ENCODE measurements at places on chromosomes 13 and 19. TPM values are rescaled to one million over a fixed set of nuclear protein-coding genes. Genes with fewer than 3 reads are reported as not detected.

DNA sequence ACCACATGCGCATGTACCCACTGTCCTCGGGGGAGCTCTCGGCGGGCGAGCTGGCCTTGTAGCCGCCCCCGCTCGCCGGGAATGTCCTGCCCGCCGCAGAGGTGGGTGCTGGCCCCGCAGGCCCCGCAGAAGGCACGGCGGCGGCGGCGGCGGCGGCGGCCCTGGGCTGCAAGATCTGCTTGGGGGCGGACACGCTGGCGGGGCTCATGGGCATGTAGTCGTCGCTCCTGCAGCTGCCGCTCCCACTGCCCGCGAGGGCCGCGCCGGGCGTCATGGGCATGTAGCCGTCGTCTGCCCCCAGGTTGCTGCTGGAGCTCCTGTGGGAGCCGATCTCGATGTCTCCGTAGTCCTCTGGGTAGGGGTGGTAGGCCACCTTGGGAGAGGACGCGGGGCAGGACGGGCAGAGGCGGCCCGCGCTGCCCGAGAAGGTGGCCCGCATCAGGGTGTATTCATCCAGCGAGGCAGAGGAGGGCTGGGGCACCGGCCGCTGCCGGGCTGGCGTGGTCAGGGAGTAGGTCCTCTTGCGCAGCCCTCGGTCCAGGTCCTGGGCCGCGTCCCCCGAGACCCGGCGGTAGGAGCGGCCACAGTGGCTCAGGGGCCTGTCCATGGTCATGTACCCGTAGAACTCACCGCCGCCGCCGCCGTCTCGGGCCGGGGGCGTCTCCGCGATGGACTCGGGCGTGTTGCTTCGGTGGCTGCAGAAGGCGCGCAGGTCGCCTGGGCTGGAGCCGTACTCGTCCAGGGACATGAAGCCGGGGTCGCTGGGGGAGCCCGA is 2.4 kb downstream of the IRS2 start:
- no peak for DNase-seq
- H3K36me3 ChIP-seq, result peaks cover 28% of the 10 kb centered on the region
- no peak overlapping the region for H3K27ac ChIP-seq
- peak overlapping the region; percentile 34 for H3K4me3 ChIP-seq
- H3K27me3 ChIP-seq, result peaks cover 2% of the 10 kb centered on the region

GRCh38 chr19:35306473-35307246 is 14.7 kb downstream of the MAG start:
- peaks cover 4% of the 10 kb centered on the region for H3K27me3 ChIP-seq
- no peak overlapping the region for H3K4me3 ChIP-seq
- no peak overlapping the region for H3K27ac ChIP-seq

DNA sequence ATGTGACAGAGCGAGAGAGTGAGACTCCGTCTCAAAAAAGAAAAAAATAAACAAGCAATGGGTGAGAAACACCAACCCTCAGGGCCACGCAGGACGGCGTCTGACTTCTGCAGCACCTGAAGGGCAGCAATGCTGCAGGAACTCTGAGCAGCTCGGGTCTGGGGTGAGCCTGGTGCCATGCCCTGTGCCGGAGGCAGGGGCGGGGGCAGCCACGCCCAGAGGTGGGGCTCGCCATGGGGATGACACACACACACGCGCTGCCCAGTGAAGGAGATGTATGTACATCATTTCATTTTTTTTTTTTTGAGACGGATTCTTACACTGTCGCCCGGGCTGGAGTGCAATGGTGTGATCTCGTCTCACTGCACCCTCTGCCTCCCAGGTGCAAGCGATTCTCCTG is 24.3 kb downstream of the GPX4 start:
- H3K27ac ChIP-seq, result no peak overlapping the region
- no peak for DNase-seq

GRCh38 chr19:41225238-41226052 is 6.4 kb downstream of the AXL start:
- peaks cover 43% of the 10 kb centered on the region for H3K4me1 ChIP-seq
- DNase-seq, result peak; percentile 100
- H3K27me3 ChIP-seq, result no peaks in the 10 kb centered on the region
- H3K36me3 ChIP-seq, result peaks cover 58% of the 10 kb centered on the region
- H3K27ac ChIP-seq, result peak overlapping the region; percentile 96

GRCh38 chr19:44722131-44723121 is 23.5 kb downstream of the CEACAM16 start:
- no peaks in the 10 kb centered on the region for H3K36me3 ChIP-seq
- H3K27me3 ChIP-seq, result no peaks in the 10 kb centered on the region
- no peak overlapping the region for H3K4me3 ChIP-seq
- no peak overlapping the region for H3K27ac ChIP-seq
- peaks cover 19% of the 10 kb centered on the region for H3K4me1 ChIP-seq

Gene NXNL1
- not detected for total RNA-seq

DNA sequence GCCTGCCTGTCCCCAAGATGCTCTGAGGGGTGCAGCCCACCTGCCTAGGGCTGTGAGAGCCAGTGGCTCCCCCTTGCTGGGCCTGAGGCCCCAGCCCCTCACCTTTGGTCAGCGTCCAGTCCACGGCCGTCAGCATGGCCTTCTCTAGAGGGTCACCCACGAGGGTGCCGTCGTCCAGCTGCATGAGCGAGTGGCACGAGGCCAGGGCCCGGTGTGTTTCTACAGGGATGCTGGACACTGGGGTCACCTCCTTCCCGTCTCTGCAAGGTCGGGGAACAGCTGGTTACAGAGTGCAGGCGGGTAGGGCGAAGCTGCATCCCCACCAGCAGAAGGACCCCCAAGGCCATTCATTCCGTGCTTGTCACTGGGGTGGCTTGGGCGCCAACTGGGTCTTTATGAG is 9.0 kb downstream of the ATP13A1 start:
- no peak overlapping the region for H3K27ac ChIP-seq
- H3K36me3 ChIP-seq, result peaks cover 85% of the 10 kb centered on the region
- no peaks in the 10 kb centered on the region for H3K4me1 ChIP-seq
- DNase-seq, result no peak
- no peaks in the 10 kb centered on the region for H3K27me3 ChIP-seq

GRCh38 chr13:24272452-24273161 is 36.8 kb upstream of the C1QTNF9 start:
- H3K27ac ChIP-seq, result peak overlapping the region; percentile 48
- no peaks in the 10 kb centered on the region for H3K27me3 ChIP-seq
- H3K4me3 ChIP-seq, result no peak overlapping the region
- H3K4me1 ChIP-seq, result peaks cover 18% of the 10 kb centered on the region

DNA sequence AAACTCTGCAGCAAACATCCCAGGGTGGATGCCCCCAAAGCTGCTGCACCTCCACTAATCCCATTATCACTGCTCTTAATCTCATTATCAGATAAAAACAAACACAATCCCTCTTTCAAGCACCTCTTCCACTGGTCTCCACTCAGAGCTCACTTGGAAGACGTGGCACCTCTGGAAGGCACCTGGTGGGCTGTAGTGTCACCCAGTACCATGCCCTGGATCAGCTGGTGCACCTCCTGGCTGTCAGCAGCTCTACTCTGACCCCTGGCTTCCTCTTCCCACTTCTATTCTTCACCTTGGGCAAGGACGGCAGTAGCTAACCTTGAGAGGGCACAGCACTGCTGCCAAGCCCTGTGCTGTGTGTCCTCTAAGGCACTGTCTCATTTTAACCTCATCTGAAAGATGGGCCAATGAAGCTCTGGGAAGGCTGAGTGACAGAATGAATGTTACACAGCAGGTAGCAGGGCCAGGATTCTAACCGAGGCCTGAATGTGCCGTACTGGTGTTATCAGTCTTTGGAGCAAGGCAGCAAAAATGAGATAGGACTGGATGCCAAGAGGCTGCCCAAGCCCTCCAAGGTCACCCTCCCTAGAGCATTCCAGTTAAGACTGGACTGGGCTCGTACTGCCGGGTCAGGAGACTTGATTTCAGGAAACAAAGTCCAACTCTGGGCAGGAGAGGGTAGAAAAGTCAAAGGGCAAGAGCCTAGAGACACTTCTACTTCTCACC is 7.4 kb downstream of the BRD4 start:
- H3K4me1 ChIP-seq, result peaks cover 35% of the 10 kb centered on the region
- no peak overlapping the region for H3K4me3 ChIP-seq
- H3K27me3 ChIP-seq, result no peaks in the 10 kb centered on the region

GRCh38 chr19:41872775-41873647 is 4.1 kb upstream of the CD79A start:
- H3K36me3 ChIP-seq, result peaks cover 42% of the 10 kb centered on the region
- no peak overlapping the region for H3K27ac ChIP-seq
- no peak overlapping the region for H3K4me3 ChIP-seq
- peak; percentile 59 for DNase-seq
- H3K27me3 ChIP-seq, result peaks cover 9% of the 10 kb centered on the region

- no peaks in the 10 kb centered on the region for H3K4me1 ChIP-seq
- DNase-seq, result no peak
- no peak overlapping the region for H3K27ac ChIP-seq
- no peaks in the 10 kb centered on the region for H3K36me3 ChIP-seq
- no peaks in the 10 kb centered on the region for H3K27me3 ChIP-seq
- H3K4me3 ChIP-seq, result no peak overlapping the region
Measured at GRCh38 chr13:60944016-60944415, 471.6 kb downstream of the PCDH20 start.

GRCh38 chr19:31015778-31016177 is 333.5 kb downstream of the TSHZ3 start:
- no peaks in the 10 kb centered on the region for H3K36me3 ChIP-seq
- H3K27ac ChIP-seq, result no peak overlapping the region
- H3K4me3 ChIP-seq, result no peak overlapping the region
- DNase-seq, result no peak

DNA sequence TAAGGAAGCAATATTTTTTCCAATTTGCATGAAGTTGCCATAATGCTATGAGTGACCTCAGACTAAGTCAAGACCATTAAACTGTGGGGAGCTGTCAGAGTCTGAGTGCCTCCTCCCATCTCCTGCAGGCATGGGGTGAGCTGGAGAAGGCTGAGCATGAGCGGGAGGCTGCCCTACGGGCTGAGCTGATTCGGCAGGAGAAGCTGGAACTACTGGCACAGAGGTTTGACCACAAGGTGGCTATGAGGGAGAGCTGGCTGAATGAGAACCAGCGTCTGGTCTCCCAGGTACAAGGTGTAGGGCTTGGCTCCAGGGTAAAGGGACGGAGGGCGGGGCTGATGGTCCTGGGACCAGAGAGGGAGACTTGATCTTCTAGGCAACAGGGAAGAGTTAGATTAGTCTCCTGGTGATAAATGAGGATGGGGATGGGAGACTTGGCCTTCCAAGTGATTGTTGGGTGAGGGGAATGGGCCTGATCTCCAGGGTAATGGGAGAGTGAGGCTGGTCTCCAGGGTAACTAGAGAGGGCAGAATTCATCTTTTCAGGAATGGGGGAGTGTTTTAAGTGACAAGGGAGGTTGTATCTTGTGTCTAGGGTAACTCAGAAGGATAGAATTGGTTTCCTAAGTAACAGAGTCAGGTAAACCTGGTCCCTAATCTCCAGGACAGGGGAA is 36.0 kb downstream of the SPTBN4 start:
- no peaks in the 10 kb centered on the region for H3K36me3 ChIP-seq
- DNase-seq, result no peak
- peaks cover 25% of the 10 kb centered on the region for H3K27me3 ChIP-seq
- no peak overlapping the region for H3K27ac ChIP-seq
- H3K4me1 ChIP-seq, result no peaks in the 10 kb centered on the region
- no peak overlapping the region for H3K4me3 ChIP-seq

GRCh38 chr13:101845245-101846020 is 393.0 kb downstream of the ITGBL1 start:
- H3K27ac ChIP-seq, result no peak overlapping the region
- H3K27me3 ChIP-seq, result no peaks in the 10 kb centered on the region
- H3K4me3 ChIP-seq, result no peak overlapping the region
- DNase-seq, result peak; percentile 3

GRCh38 chr19:2743099-2743498 is 3.3 kb upstream of the SLC39A3 start:
- H3K4me3 ChIP-seq, result no peak overlapping the region
- no peak overlapping the region for H3K27ac ChIP-seq
- H3K36me3 ChIP-seq, result no peaks in the 10 kb centered on the region

- DNase-seq, result no peak
- H3K36me3 ChIP-seq, result no peaks in the 10 kb centered on the region
- no peak overlapping the region for H3K27ac ChIP-seq
- no peaks in the 10 kb centered on the region for H3K4me1 ChIP-seq
- no peak overlapping the region for H3K4me3 ChIP-seq
Measured at GRCh38 chr13:97067017-97067895, 73.0 kb upstream of the OXGR1 start.

DNA sequence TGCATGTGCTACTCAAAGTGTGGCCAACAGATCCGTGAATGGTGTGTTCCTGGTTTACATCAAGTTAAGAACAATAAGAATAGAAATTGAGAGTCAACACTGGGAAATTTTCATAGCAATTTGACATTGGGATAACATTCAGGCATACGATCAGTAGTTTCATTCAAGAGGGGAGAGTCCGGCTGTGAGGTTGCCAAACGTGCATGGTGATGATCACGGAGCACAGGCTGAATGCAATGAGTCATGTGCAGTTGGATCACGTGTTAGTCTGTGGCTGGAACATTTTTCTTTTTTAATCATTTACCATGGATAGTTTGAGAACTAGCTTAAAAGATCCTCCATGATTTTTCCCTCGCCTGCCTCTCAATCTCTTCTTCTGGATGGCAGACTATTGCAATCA is 2.5 kb upstream of the DCT start:
- H3K36me3 ChIP-seq, result no peaks in the 10 kb centered on the region
- no peaks in the 10 kb centered on the region for H3K4me1 ChIP-seq
- H3K27me3 ChIP-seq, result peaks cover 5% of the 10 kb centered on the region
- DNase-seq, result peak; percentile 66
- H3K27ac ChIP-seq, result no peak overlapping the region

Gene FGF9
- under 0.01 TPM for total RNA-seq

- no peak for DNase-seq
- H3K4me3 ChIP-seq, result no peak overlapping the region
- H3K27me3 ChIP-seq, result no peaks in the 10 kb centered on the region
- peaks cover 7% of the 10 kb centered on the region for H3K4me1 ChIP-seq
Measured at GRCh38 chr19:3420244-3420755, 53.9 kb downstream of the NFIC start.

DNA sequence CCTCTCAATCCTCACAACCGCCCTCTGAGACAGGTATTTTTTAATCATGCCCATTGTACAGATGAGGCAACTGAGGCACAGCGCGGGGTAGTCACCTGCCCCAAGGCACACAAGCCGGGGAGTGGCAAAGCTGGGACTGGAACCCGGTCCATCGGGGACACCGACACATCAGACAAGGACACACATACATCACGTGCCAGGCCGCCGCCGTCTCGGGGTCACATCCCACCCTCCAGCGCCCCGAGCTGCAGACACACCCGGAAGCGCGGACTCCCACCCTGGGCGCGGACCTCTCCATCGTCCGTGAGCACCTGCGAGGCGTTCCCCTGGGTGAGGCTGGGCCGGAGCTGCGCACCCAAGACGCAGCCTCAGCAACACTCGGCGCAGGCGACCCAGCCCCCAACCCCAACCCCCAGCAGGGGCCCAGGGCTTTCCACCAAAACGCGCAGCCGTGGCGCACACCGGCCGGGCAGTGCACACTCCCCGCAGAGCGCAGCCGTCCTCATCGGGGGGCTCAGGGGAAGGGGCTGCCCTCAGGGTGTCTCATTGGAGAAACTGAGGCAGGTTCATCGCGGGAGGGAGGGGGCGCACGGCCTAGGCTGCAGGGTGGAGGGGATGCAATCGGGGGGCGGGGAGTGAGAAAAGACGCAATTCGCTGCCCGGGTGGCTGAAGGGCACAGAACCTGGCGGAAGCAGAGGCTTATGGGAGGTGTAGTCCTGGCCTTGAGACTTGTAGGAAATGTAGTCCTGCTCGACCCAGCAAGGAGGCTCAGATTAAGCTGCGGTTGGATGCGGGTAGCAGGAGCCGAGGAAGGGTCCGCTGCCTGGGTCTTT is 1.9 kb upstream of the LMTK3 start:
- peak overlapping the region; percentile 13 for H3K27ac ChIP-seq
- peaks cover 17% of the 10 kb centered on the region for H3K27me3 ChIP-seq

GRCh38 chr19:6725513-6726231 is 5.2 kb upstream of the C3 start:
- no peak for DNase-seq
- H3K4me1 ChIP-seq, result peaks cover 2% of the 10 kb centered on the region
- no peak overlapping the region for H3K4me3 ChIP-seq
- H3K27me3 ChIP-seq, result no peaks in the 10 kb centered on the region
